ENCODE measurements at places on chromosomes 2 and 18. TPM values are rescaled to one million over a fixed set of nuclear protein-coding genes. Genes with fewer than 3 reads are reported as not detected.

The CELF4 gene
- total RNA-seq: 62.9 TPM

The SERPINB4 gene
- not detected for total RNA-seq

The CHRNG gene
- not detected for total RNA-seq

The RAMP1 gene
- 2.2 TPM for total RNA-seq

The PCARE gene
- total RNA-seq: not detected

The SNORC gene
- 2.8 TPM for total RNA-seq

The CSRNP3 gene
- 254 TPM for total RNA-seq

The PSMA8 gene
- total RNA-seq: not detected

The PARD3B gene
- total RNA-seq: 8.8 TPM
